Endothelial cell of umbilical vein (primary cell): ENCODE measurements at places on chromosomes 1 and 21. TPM values are rescaled to one million over a fixed set of nuclear protein-coding genes. Genes with fewer than 3 reads are reported as not detected.

DNA sequence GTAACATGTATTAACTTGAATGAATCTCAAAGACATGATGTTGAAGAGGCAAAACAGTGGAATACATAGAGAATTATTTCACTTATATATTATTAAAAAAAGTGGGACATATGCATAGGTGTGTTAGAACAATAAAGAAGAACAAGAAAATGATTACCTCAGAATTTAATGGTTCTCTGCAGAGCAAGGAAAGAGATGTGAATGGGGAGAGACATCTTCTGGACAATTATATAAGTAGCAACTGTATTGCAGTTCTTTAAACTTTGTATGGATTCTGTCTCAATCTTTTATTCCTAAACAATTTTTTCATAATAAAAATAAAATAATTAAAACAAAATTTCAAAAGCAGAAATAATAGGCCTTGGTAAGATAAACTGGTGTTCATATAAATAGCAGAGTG is 674.9 kb upstream of the ADGRL4 start:
- H3K36me3 ChIP-seq: no peaks in the 10 kb centered on the region
- H3K4me1 ChIP-seq: no peaks in the 10 kb centered on the region
- H3K4me3 ChIP-seq: no peak overlapping the region
- no peaks in the 10 kb centered on the region for H3K27me3 ChIP-seq

DNA sequence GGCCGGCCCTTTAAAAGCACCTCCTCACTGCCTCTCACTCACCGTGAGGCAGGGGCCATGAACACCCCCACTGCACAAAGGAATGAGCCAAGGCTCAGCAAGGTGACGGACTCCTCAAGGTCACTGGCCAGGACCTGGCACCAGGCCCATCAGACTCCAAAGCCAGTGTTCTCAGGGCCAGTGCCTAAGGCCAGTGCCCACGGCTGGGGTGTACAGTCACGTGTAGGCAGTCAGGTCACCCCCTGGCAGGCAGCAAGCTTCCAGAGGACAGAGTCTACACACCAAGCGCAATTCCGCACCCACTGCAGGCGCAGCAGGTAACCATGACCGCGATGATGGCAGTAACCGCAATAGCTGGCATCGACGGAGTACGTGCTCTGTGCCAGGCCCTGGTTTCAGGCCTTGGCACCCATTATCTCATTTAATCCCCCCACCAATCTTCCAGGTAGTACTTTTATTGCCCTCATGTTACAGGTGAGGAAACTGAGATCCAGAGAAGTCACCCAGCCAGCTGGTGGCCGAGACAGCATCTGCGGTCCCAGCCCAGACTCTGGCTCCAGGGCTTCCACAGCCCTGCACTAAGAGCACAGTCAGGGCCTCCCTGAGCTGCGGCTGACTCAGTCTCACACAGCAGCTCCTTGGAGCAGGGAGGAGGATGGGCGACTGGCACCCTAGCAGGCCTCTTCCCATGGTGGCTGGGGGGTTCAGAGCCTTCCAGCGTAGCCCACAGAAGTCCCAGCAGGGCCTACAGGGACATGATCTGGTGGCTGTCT is 27.0 kb downstream of the RAP1GAP start:
- H3K36me3 ChIP-seq: no peaks in the 10 kb centered on the region
- no peak overlapping the region for H3K4me3 ChIP-seq
- H3K27me3 ChIP-seq: no peaks in the 10 kb centered on the region
- H3K27ac ChIP-seq: no peak overlapping the region

DNA sequence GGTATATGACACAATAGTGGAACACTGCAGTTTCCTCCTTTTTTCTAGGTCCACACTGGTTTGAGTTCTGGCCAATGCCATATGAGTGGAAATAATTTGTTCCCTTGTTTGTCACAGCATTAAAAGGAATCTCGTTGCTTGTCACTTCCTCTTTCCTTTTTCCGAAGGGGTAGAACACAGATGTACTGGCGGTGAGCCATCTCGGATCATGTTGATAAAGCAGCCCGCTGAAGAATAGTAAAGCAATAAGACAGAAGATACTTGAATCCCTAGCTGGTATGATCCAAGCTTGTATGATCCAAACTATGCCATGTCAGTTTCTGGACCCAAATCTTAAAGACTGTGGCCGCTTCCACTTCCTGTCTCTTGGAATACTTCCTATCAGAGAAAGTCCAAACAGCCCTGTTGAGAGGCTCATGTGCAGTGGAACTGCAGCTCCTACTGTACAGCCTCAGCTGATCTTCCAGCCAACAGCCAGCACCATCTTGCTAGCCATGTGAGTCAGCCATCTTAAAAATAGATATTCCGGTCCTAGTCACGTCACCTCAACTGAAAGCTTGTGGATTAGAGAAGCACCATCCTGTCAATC is 40.3 kb downstream of the CFHR5 start:
- no peak overlapping the region for H3K27ac ChIP-seq
- H3K27me3 ChIP-seq: no peaks in the 10 kb centered on the region
- no peaks in the 10 kb centered on the region for H3K36me3 ChIP-seq
- no peak overlapping the region for H3K4me3 ChIP-seq

- H3K27ac ChIP-seq: no peak overlapping the region
- H3K36me3 ChIP-seq: no peaks in the 10 kb centered on the region
- H3K4me1 ChIP-seq: peaks cover 18% of the 10 kb centered on the region
Observed at GRCh38 chr1:56064705-56065104, 514.7 kb downstream of the PLPP3 start.

- H3K4me1 ChIP-seq: no peaks in the 10 kb centered on the region
- H3K36me3 ChIP-seq: no peaks in the 10 kb centered on the region
- no peak for DNase-seq
- no peaks in the 10 kb centered on the region for H3K27me3 ChIP-seq
Observed at GRCh38 chr1:202205523-202206190, 12.1 kb downstream of the LGR6 start.

DNA sequence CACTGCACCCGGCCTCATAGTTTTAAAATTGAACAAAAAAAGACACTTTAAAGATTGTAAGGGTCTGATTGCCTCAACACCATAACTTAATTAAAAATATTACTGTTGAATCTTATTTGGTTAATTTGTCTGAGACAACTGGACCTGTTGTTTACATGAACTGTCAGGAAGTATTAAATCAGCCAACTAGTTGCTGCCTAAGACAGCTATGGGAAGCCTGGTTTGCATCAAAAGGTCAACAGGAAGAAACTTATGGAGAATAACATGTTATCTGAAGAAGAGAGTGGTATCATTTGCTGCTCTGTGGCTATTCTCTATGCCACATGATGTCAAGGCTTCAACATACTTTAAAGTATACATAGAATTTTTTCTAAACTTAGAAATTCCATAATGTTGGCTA is 853.5 kb upstream of the ADAMTS5 start:
- no peaks in the 10 kb centered on the region for H3K36me3 ChIP-seq
- no peak overlapping the region for H3K4me3 ChIP-seq
- H3K27me3 ChIP-seq: no peaks in the 10 kb centered on the region
- no peaks in the 10 kb centered on the region for H3K4me1 ChIP-seq
- H3K27ac ChIP-seq: no peak overlapping the region

GRCh38 chr1:8303141-8303540 is 14.8 kb upstream of the SLC45A1 start:
- H3K27ac ChIP-seq: no peak overlapping the region
- H3K36me3 ChIP-seq: no peaks in the 10 kb centered on the region
- no peak overlapping the region for H3K4me3 ChIP-seq
- no peak for DNase-seq
- no peaks in the 10 kb centered on the region for H3K4me1 ChIP-seq

DNA sequence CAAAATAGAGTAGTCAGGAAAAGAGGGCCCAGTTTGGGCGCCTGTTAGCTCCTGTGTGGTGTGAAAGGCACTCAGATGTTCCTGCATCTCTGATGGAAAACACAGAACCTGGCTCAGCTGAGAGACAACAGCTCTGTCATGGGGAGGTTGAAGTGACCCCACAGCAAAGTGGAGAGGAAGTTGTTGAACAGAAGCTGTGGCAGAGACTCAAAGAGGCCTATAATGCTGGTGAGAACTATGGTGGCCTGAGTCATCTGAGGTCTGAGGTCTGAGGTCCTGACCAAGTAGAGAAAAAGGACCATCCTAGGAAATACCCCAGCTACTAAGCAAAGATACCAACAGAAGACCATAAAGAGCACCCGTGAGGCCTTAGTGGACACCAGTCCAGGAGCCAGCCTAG is 45.6 kb upstream of the JAK1 start:
- H3K36me3 ChIP-seq: no peaks in the 10 kb centered on the region
- H3K27me3 ChIP-seq: no peaks in the 10 kb centered on the region
- no peak overlapping the region for H3K27ac ChIP-seq
- H3K4me3 ChIP-seq: no peak overlapping the region
- no peak for DNase-seq

DNA sequence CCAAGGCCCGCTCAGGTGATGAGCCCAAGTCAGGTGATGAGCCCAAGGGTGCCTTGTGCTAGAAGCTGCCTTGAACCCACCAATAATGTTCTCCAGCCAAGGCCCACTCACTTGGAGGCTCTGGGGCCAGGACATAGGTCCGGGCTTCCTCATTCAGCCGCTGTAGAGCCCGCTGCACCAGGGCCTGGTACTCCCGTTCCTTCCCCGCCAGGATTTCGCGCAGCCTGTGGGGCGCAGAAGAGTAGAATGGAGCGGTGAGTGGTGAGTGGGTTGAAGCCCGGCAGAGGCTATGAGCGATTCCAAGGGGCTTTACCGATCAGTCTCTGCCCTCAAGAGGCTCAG is 10.5 kb downstream of the MAP3K6 start:
- no peaks in the 10 kb centered on the region for H3K27me3 ChIP-seq
- H3K4me1 ChIP-seq: no peaks in the 10 kb centered on the region
- no peaks in the 10 kb centered on the region for H3K36me3 ChIP-seq
- H3K27ac ChIP-seq: no peak overlapping the region

DNA sequence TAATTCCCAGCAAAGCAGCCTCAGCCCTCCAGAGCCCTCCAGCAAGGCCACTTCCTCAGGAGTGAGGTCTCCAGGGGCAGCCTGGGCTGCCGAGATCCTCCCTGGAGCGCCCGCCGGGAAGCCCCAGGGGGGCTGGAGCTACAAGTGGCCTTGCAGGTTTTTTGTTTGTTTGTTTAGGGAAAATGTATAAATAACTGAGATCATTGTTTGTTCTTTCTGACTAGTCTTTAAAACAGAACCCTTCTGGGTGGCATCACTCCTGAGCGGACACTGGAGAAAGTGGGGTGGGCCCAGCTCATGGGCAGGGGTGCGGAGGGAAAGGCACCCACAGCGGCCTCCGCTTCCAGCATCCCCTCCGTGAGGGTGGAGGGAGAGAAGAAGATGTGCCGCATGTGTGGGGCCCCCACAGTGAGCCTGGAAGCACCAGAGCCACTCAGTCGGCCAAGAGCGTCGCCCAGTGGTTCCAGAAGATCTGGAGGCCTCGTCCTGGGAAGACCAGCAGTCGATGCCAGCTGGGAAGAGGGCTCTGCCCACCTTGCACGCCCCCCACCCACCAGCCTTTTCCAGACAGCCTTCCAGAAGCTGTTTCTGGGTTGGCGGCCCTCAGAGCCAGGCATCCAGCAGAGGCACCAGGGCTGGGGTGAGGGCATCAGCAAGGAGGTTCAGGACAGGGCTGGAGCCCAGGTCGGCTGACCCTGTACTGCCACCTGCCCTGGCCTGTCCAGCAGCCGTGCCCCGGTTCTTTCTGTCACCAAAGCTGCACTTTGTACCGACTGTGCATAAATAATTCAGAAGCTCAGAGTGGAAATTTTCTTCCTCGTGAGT is 34.6 kb downstream of the TFF3 start:
- DNase-seq: no peak
- no peaks in the 10 kb centered on the region for H3K27me3 ChIP-seq
- no peaks in the 10 kb centered on the region for H3K36me3 ChIP-seq
- H3K27ac ChIP-seq: no peak overlapping the region
- H3K4me1 ChIP-seq: peaks cover 12% of the 10 kb centered on the region

- no peaks in the 10 kb centered on the region for H3K4me1 ChIP-seq
- H3K36me3 ChIP-seq: no peaks in the 10 kb centered on the region
- no peak for DNase-seq
- no peak overlapping the region for H3K4me3 ChIP-seq
Observed at GRCh38 chr1:116478621-116479020, 92.2 kb downstream of the CD58 start.

GRCh38 chr1:223003549-223003948 is 139.5 kb downstream of the TLR5 start:
- no peaks in the 10 kb centered on the region for H3K36me3 ChIP-seq
- no peak overlapping the region for H3K4me3 ChIP-seq
- H3K4me1 ChIP-seq: no peaks in the 10 kb centered on the region

NSL1 gene
- 27.7 and 30.2 TPM in 2 replicates for total RNA-seq

BSND gene
- total RNA-seq: not detected in 2 replicates

TMCC2 gene
- total RNA-seq: 2.0 and 2.1 TPM in 2 replicates

FNDC5 gene
- 0.64 TPM in 1 of 2 replicates, not detected in the other for total RNA-seq

C1orf141 gene
- total RNA-seq: not detected in 2 replicates
